Activated CD4-positive, alpha-beta T cell treated with anti-CD3 and anti-CD28 coated beads for 4 hours (primary cell): ENCODE measurements at places on chromosomes 4 and X.

DNA sequence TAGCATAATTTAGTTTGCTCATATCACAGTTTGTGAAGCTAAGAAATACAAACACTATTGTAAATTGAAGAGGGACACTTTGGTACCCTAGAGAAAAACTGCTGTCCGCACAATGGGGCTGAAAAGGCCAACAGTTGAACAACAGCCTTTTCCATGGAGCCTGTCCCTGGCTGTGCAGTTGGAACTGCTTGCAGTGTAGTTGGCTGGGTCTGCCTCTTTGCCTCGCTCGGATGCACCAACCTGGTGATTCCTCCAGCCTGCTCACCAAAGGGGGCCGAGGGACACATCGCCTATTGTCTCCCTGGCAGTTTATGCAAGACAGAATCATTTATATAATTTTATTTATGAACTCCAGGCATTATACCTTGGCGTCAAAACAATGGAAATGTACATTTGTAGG is 16.5 kb upstream of the GALNT7 start:
- no peak for DNase-seq

- DNase-seq = no peak
Measured at GRCh38 chr4:73653695-73654106, 33.5 kb upstream of the RASSF6 start.

DNA sequence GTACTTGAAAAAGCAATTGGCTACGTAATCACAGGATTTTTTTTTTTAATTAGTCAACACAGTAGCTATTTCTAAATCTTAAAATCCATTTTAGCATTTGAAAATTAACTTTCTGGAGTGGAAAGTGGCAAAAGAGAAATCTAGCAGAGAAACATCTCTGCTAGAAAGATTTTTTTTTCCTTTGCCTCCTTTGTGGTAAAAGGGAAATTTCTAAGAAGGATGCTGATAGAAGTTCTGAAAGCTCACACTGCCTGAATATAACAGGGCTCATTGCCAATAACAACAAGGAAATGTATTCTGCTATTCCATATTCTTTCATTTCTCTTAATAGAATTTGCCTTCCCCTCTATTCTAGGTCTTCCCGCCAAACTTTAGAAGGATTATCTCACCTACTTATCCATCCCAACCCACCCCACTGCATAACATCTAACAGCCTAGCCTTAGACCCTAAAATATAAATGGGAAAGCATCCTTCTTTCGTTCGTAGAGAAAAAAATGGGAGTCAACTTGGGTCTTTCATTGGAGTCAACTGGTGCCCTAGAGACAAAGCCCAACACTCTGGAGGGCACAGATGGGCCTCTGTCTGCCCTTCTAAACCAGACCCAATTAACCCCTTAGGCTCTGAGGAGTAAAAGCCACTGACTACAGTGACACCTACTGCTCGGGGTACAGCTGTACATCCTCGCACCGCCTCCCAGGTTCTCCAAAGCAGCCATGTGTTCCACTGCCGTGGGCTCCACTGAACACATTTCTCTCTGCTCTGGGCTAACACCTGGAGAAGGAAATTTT is 103.9 kb downstream of the MAML3 start:
- no peak for DNase-seq

DNA sequence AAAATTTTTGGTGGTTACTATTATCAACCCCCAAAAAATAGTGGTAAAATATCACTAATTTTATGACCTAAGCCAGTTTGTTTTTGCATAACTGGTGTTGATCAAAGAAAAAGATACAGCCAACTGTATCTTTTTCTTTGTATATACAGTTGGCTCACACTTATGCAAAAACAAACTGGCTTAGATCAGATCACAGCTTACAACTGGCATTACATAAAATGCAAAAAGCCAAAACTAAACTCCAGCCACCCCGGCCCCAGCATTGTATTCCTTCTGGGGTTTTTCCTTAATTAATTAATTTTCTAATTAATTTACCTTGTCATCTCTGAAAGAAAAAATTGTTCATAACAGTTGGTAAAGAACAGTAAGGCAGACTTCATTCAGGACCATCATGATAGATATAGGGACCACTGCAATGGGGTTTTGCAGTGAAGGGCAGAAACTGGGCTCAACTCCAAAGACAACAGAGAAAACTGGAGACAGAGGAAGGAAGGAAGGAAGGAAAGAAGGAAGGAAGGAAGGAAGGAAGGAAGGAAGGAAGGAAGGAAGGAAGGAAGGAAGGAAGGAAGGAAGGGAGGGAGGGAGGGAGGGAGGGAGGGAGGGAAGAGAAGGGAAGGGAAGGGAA is 202.1 kb downstream of the HNRNPD start:
- DNase-seq = no peak

DNA sequence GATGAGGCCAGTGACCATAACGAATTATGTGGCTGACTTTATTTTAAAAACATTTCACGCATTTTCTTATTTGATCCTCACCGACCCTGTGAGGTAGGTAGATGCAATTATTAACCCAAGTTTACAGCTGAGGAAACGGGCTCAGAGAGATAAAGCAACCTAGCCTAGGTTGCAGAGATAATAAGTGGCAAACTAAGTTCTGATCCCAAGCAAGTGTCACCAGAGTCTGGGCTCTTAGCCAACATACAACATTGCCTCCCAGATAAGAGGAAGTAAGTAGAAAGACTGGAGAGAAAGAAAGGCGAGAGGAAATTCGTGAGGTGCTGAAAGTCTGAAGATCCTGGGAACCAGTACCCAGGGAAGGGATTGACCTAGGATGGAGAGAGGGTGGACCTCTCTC is 77.4 kb upstream of the GPR50 start:
- no peak for DNase-seq

DNA sequence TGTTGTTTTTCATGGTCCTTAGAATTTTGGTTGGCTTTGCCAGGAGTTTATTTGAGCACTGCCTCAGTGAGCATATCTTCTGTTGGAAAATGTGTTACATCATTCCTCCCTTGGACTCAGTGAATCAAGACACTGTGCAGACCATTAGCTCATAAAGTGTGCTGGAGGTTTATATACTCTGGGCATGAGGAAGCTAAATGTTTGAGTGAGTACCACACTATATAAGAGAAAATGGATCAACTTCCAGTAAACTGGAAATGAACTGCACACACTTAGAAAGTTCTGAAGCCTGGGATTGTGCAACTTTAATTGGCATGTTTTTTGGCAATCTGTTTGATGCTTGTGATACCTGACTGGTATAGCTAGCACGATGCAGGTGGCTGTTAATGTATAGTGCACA is 75.9 kb downstream of the LIMCH1 start:
- DNase-seq = no peak

GRCh38 chr4:47668810-47669408 is 169.0 kb downstream of the CORIN start:
- DNase-seq = peak; percentile 18

DNA sequence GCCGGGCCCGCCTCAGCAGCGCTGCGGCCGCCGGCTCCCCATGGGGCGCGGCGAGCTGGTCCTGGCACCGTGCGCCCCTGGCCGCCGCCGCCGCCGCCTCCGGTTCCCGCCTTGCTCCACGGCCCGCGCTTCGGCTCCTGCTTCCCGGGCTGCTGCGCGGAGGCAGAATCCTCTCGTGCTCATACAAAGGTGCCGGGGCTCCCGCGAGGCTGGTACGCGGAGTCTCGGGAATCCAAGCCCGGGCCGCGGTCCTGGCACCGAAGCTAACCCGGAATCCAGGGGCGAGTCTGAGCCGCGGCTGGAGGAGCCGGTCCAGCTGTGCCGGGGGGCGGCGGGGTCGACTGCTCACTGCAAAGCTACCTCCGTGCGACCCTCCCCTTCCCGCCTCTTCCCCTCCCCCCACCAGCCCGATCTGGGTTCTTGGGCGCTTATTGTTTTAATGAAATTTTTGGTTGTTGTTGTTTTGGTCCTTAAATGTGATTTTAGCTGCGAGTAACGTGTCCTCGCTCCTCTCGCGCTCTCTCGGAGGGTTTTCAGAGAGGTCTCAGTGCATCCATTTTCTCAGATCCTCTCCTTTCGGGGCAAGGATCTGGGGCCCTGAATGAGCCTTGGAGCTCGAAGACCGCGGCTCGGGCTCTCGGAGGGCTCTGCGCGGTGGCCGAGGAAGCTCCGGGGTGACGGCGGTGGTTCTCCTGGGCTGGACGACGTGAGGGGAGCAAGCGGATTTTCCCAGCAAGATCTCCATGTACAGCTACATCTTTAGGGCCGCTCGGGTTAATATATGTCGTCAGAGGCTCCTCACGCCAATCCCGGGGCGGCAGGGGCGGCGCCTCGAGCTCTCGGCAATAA is at the start of gene HAND2:
HAND2 (minus strand) TSS at position 753 of the 849 bp plus-strand sequence. CDS start 940 bp downstream, outside the sequence.
- no peak for DNase-seq

DNA sequence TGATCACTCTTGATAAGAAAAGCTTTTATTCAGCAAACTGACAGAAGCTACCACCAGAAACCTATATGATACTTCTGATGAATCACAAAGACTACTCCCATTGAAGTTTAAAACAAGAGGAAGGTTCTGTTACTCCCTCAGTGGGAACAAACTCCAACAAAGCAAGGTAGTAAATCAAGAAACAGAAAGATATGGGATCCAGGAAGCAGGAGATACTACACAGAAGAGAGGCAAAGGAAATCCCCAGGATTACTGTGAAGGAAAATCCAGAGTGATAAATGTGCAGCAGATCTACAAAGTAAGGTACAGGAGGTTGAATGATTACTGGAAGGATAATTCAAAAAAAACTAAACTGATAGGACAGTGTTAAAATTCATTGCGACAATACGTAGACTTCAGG is 222.4 kb downstream of the HHIP start:
- no peak for DNase-seq

DNA sequence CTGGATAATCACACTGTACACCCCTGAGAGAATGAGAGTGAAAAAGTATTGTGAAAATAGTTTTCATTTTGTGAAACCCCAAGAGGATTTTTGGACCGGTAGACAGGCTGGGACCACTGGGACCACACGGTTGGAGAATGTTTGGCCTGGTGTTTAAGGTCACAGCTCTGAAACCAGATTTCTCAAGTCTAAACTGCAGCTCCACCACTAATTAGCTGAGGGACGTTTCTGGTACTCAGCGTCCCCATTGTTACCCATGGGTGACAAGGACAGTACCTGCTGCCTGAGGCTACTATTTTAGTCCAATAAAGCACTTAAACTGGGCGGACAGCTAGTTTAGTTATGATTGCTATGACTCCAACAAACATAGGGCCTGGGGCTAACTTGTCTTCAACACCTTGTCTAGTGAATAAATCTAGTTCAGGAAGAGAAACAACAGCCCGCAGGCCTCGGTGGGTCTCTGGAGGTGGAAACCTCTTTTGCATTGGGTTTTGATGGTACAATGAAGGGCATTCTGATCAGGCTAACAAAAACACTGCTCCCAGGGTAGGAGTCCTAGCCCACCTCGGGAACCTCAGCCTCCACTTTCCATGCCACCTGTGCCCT is 509 bp upstream of the USP11 start:
- DNase-seq = no peak

DNA sequence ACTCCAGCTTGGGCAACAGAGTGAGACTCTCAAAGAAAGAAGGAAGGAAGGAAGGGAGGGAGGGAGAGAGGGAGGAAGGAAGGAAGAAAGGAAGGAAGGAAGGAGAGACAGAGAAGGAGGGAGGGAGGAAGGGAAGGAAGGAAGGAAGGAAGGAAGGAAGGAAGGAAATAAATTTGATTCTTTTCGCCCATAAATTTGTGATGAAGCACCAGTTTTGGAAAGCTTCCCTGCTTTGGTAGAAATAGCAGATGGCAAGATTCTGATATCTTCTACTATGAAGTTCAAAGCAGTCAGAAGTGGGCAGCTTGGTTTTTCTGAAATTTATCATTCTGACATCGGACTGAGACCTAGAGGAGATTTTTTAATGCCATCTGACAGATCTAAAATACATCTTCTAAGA is 11.7 kb upstream of the GYG2 start:
- no peak for DNase-seq

DNA sequence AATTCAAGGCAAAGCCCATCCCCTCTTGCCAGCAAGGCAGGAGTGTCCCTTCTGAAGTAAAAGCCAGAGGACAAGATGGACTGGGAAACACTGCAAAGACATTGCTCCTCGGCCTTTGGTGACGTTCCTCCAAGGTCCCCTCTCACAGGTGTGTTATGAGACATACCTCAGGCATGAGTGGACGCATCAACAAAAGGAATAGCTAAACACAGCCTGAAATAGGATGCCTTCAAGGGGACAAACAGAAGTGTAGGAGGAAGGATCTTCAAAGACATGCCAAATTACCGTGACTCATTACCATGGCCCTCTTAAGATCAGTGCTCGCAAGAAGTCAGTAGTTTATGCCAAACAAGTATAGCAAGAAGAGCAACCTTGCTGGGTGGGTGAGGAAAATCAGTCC is 6.0 kb upstream of the IDS start:
- no peak for DNase-seq

DNA sequence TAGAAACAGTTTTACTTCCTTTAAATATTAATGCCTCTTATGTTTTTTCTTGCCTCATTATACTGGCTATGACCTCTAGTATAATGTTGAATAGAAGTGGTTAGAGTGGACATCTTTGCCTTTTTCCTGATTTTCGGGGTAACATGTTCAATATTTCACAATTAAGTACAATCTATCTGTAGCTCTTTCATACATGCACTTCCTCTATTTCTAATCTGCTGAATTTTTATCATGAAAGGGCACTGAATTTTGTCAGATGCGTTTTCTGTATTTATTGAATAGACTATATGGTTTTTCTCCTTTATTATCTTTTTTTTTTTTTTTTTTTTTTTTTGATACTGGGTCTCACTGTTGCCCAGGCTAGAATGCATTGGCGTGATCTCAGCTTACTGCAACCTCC is 29.0 kb downstream of the MECP2 start:
- DNase-seq = no peak

- DNase-seq = no peak
Measured at GRCh38 chr4:73908965-73909364, 39.8 kb downstream of the CXCL1 start.

DNA sequence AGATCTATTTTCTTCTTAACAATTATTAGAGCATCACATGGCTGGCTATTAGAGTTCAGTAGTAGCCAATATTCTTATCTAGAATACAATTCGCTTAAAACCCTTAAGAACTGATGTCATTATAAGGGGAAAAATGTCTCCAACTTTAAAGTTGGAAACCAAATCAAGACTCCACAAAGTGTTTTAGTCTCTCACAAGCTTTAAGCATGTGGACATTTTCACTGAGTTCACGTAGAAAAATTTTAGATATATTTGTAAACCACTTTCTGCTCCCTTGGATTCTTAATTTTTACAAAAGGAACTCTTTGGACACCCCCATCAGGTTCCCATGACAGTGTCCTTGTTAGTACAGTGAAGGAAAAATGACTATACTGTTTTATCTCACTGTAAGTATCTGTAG is 123.9 kb upstream of the NAP1L5 start:
- DNase-seq = no peak

GRCh38 chr4:162265802-162266201 is 102.0 kb upstream of the FSTL5 start:
- DNase-seq = no peak

- DNase-seq = no peak
Measured at GRCh38 chr4:182756161-182756690, 161.0 kb downstream of the DCTD start.

DNA sequence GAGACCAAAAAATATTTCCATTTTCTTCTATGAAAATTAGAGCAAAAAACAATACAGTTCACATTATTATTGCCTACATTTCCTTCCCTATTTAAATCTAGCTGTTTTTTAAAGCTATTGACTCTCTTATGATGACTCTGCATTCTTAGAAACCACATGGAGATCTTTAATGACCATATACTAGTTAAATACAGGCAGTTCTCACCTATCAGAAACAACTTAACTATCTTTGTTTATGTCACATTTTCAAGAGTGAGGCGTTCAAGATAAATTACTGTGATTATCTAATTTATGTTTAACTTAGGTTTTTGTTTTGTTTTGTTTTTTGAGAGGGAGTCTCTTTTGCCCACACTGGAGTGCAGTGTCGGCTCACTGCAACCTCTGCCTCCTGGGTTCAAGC is 3.0 kb downstream of the CISD2 start:
- no peak for DNase-seq

- DNase-seq = no peak
Measured at GRCh38 chr4:154208424-154208823, 283.2 kb downstream of the DCHS2 start.
